ENCODE measurements at places on chromosomes 2 and 18.

DNA sequence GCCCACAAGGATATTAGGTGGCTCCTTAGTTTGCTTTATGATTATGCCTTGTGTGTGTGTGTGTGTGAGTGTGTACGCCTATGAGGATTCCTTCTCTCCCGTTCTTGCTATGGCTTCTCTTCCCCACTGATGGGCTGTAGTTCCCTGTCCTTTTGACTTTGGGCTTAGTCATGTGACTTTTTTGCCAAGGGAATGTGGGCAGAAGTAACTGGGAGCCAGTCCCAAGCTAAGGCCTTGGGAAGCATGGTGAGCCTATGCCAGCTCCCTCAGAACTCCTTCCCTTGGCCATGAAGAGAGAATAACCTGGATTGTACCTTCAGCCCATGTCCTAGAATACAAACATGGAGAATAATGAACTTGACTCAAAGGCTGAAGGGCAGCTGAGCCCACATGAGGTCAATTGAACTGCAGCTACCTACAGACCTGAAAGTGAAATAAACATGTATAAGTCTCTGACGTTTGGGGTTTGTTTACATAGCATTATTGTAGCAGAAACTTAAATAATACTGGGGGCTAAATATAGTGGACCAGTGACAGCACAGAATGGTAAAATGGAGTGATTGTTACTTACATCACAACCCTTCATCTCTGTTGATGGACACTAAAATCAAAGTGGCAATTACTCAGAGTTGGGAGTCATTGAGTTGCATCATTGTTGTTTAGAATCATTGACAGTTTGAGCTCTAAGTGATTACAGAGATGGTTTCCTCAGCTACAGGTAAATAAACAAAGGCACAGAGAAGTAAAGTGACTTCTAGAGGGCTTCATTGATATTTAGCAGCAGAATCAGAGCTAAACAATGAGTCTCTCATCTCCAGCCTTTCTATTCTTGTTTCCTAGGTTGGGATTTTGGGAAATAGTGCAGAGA is 15.3 kb upstream of the IL36G start:
- no peak for DNase-seq

- DNase-seq = no peak
These were observed 9.0 kb upstream of the NPPC start for GRCh38 chr2:231935207-231935524.

DNA sequence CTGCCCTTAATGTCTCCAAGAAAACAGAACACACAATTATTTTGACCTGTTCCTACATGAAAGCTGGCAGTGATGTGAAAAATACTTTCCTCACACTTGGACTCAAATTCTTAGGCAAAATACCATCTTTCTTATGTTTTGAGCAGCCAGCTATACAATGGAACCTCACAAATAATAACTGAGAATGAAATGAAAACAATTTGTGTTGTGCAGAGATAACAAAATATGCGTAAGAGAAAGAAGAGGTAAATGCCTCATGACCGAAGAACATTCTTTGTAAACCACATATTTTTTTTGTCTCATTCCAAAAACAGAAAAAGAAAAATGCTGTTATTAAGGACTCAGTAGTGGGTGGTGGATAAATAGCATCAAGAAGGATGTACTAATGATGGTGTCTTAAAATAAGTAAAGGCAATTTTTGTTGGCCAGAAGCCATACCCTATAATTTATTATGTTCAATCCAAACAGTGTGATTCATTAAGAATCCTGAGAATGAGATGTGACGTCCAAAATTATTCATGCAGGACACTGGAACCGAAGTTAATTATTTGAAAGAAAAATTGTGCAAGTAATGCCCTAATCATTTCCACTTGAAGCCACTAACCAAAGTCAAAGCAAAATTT is 193.0 kb upstream of the NETO1 start:
- no peak for DNase-seq

- no peak for DNase-seq
These were observed 59.1 kb downstream of the ZEB2 start for GRCh38 chr2:144460727-144461307.

DNA sequence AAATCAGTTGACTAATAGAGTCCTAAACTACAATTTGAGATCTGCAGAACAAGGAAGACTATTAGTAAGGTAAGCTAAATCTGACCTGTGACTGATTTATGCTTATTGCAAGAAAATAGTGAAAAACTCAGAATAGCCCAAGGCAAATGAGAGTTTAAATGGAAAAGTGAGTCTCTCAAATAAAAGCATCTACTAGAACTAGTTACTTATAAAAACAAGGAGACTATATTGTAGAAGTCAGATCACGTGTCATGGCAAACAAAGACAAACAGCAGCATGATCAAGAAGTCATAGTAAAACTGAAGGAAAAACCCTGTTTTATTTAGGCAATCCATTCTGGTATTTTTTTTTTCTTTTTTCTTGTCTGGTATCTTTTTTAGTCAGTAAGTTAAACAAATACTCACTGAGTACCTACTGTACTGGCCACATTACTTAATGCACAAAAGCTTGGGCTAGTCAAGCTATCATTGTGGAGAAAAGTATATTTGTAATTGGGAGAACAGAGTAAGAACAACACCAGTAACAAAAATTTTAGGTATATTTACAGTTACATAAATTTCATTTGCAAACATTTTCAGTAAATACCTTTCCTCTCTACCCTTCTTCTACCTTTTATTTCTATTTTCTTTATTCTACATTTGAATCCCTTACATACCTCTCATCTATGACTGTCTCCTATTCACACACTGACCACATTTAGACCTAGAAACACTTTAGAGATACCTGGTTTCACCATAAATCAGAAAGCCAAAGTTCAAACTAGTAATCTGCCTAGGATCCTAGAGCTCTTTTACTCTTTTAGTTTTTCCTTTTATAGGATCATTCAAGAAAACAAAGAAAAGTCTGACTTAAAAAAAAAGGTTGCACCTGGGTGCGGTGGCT is 23.7 kb downstream of the CCDC88A start:
- no peak for DNase-seq

DNA sequence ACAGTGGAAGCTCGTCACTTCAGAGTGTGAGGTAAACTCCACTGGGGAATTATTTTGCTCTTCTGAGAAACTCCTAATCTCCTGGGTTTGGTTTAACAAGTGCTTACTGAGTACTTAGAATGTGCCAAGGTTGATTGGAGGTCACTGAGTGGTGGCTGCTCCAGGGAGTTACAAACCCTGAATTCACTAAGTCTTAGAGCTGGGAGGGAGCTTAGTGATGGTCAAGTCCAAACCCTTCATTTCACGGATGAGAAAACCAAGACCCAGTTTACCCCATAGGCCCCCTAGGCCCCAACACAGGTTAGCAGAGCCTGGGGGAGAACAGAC is 52.0 kb downstream of the SLC4A5 start:
- peak; percentile 30 for DNase-seq

- no peak for DNase-seq
These were observed 150.6 kb upstream of the MAPRE2 start for GRCh38 chr18:34890486-34891085.

DNA sequence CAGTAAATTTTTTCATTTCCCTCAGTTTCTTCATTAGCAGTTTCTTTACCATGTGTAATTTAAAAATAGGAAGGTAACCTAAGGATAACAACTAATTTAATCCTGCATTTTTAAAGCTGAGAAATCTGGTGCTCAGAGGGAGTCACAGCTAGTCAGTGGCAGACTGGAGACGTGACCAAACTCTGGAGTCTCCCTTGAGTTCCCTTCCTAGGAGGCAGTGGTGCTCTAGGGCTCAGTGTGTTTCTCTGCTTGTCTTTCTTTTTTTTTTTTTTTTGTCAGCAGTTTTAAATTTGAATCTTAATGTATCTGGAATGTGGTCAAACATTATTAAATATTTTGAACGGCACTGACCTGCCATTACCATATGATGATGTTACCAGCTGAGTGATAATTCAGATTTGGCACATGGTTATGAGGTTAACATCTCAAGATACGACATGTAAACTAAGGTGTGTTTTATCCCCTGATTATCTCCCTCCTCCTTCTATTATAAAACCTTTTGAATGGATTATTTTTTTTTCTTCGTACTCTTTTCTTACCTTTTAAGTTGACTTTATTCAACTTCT is 226.2 kb downstream of the GALNT13 start:
- no peak for DNase-seq

DNA sequence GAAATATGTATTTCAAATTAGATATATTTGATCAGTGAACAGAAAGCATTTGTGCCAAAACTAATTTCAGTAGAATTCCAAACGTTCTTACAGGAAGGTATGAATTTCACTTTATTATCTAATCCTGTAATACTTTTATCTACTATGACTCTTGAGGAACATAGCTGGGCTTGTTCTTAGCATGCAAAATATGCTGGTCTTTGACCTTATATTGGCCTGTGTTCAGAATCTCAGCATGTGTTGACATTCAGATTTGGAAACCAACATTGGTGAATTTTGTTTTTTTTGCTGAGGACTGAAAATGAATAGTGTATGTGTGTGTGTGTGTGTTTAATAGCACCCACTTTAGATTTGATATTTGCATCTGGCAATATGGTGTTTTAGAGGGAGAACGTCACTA is 112.2 kb downstream of the MEIS1 start:
- DNase-seq = no peak

GRCh38 chr2:227865291-227865690 is 6.1 kb upstream of the DAW1 start:
- no peak for DNase-seq

GRCh38 chr2:145273840-145274239 is 753.9 kb upstream of the ZEB2 start:
- DNase-seq = no peak

Data from WERI-Rb-1 (cell line).